NCI-H510A (cell line): ENCODE measurements at places on chromosomes 1 and 21.
A peak's percentile ranks its signal among the peaks of the same experiment; 100 is the strongest.

- DNase-seq = no peak
Observed at GRCh38 chr1:221837896-221838295, 96.0 kb upstream of the DUSP10 start.

- DNase-seq = no peak
Observed at GRCh38 chr1:201949491-201949890, 3.1 kb upstream of the LMOD1 start.

- DNase-seq = no peak
Observed at GRCh38 chr1:116538544-116538943, 32.3 kb downstream of the CD58 start.

GRCh38 chr1:1020000-1020404, at the start of gene AGRN:
AGRN (plus strand) TSS chr1:1020120; CDS start chr1:1020173, 53 bp downstream.
- no peak for DNase-seq

DNA sequence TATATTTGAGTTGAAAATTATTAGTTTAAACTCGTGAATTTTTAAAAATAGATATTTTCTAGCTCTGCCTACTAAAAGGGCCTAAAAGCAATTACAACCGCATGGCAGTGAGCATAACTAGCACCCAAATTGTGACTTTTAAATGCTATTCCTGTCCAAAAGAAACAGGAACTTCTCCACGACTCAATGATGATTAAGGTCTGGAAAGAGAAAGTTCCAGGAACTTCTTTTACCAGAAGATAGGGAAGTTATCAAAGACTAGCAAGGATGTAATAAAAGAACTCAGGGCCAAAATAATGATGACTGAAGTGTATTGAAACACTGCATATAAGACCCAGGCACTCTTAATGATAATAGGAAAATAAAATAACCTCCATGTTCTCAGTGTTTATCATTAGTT, 313.0 kb downstream of the PLPP3 start:
- DNase-seq = no peak

GRCh38 chr1:214708321-214708955, 105.4 kb downstream of the CENPF start:
- no peak for DNase-seq

- DNase-seq = no peak
Observed at GRCh38 chr1:225603538-225604354, 49.2 kb downstream of the ENAH start.

DNA sequence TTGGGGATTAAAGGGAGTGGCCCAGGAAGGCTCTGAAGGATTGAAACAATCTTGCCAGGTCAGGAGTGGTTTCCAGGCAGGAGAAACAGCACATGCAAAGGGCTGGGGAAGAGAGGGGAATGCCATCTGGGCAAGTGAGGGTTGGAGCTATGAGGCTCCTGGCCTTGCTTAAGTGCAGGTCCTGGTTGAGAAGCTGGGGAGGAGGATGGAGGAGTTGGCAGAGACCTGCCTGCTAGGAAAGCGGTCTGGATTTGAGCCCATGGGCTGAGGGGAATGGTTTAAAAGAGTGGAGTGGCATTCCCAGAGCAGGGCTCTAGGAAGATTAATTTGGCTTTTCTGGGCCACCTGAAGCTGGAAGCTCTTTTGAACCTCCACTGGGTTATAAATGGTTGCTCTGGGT, 9.2 kb downstream of the IGSF21 start:
- no peak for DNase-seq

- no peak for DNase-seq
Observed at GRCh38 chr1:55554611-55555010, 339.4 kb upstream of the USP24 start.

DNA sequence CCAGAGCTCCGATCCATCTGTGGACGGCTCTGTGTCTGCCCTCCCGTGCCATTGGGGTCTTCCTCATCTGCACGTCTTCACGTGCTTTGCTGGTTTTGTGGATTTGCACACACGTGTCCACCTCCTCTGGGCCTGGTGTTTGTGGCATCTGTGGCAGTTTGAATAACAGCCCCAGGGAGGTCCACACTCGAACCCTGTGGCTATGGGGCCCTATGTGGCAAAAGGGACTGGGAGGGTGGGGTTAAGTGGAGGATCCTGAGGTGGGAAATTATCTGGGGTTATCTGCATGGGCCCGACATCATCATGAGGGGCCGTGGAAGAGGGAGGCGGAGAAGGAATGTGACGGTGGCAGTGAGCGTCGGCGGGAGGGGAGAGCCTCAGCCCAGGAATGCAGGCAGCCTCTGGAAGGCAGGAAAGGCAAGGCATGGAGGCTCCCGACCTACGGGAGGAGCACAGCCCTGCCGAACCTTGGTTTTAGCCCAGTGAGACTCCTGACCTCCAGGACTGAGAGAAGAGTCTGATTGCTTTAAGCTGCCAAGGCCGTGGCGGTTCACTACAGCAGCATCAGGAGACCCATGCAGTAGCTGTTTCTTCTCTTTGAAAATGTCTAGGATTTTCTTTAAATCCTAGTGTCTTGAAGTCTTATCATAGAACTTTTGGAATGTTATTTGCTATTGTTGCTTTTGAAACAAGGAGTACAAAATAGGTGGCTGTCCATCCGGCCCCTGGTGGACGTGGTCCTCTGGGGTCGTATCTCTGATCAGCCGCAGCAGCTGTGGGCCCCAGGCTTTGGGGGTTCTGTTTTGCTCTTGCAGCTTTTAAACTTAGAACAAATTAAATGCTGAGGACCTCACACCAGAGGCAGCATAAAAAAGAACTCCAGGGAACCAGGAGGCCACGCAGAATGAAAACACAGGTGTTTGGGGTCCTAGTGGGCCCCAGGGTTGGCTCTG, 40.0 kb upstream of the LRRC3 start:
- no peak for DNase-seq

DNA sequence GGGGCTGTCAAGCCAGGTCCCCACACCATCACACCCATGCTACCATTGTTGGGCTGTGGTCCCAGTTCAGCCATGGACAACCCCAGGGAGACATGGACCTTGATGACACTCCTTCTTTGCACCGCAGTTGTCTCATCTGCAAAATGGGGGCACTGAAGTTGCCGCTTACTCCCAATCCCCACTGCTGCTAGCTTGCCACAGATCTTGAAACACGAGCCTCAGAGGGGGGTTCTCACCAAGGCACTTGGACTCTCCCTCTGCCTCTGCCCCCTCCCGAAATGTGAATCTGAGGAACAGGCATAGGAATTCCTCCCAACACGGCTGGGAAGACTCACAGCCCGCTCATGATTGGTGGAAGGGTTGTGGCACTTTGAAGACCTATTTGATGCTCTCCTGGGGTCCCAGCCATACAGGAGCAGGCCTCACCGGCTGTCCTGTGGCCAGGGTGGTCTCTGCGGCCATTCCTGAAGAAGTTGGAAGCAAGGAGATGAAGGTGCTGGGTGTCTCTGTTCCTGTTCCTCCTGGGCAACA, 31.1 kb downstream of the RUNX3 start:
- DNase-seq = no peak

GRCh38 chr21:25385911-25386474, 221.3 kb downstream of the MRPL39 start:
- DNase-seq = no peak

DNA sequence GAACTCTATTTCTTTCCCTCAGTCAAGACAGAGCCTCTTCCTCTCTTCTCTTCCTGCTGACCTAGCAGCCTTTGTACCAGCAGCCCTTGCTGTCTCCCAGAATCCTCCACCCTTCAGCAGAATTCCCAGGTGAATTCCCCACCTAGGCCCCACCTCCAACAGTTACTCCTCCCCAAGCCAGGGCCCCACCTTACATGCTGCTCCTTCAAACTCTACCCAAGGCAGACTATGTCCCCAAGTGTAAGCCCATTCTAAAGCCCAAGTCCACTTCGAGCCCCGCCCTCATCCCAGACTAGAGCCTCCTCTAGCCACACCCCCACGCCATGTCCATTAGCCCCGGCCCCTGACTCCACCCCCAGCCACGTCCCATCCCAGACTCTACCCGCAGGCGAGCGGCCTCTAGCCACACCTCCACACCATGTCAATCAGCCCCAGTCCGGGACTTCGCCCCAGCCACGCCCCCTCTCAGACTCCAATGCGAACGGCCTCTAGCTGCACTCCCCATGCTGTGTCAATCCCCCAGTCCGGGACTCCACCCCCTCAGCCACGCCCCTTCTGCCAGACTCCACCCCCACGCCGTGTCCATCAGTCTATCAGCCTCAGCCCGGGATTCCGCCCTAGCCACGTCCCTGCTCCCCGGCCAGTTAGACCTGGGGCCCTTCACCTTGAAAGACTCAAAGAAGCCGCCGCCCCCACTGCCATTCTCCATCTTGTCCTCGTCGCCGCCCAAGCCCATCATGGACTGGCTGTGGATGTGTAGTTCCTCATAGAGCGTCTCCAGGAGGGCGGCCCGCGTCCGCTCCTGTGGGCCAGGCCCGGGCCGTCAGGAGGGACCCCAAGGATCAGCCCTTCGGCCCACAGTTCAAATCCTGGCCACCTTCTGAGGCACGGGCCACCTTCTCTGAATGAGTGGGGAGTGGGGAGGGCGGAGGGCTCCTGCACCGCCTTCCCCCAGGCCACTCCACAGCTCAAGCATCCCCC, 61.3 kb downstream of the RAP1GAP start:
- DNase-seq = no peak

GRCh38 chr1:245578308-245578707, 423.5 kb downstream of the KIF26B start:
- DNase-seq = no peak

GRCh38 chr1:205329719-205330118, 8.2 kb upstream of the NUAK2 start:
- DNase-seq = peak; percentile 30

DNA sequence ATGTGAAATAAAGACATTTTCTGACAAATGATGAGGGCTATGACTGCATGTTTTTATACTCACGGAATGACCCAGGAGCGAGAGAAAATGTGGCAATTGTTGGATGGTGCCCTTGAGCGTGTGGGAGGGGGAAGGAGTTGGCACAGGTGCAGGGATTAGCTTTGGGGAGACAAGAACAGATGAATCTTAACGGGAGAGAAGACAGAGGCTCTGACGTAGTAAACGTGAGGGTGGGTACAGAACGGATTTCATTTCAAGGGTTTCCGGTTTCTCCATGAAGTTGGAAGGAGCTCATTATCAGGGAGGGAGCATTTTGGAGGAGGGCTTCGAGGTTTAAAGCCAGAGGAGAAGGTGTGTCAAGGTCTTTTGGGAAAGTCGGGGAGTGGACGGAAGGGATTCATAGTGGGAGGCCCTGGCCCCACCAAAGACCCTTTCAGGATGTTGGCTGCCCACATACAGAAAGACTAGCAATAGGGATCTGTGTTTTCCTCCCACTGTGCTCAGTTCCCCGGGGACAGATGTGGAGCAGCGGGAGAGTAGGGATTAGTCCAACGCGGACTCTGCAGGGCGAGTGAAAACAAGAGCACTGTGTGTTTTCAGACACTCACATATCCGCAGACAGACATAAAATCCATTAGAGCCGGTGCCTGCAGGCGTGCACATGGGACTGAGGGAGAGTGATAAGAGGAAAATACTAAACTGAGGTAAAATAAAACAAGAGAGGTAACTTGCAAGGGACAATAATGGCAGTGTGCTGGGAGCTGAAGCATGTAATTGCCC, 584.1 kb downstream of the AJAP1 start:
- no peak for DNase-seq

GRCh38 chr1:194117582-194117981, 931.2 kb upstream of the B3GALT2 start:
- no peak for DNase-seq

DNA sequence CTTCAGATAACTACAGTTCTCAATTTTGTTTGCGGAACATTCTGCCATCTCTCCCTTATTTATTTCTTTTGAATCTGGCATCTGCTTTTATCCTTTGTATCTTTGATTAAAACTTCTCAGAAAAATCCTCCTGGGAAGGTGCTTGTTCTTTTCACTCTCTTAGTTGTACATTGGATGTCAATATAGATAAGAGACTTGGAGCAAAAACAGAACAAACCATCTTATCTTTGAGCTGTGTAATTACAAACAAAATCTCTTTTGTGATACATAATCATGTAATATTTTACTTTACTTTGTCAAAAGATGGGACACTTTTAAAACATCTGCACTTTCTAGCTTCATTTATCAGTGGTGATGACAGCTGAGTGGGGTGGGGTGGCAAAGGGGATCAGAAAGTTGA, 307.2 kb upstream of the LYPLAL1 start:
- no peak for DNase-seq

- peak; percentile 71 for DNase-seq
Observed at GRCh38 chr1:14108356-14109275, 408.6 kb downstream of the PRDM2 start.

- DNase-seq = no peak
Observed at GRCh38 chr21:29308456-29308783, 9.7 kb downstream of the BACH1 start.

DNA sequence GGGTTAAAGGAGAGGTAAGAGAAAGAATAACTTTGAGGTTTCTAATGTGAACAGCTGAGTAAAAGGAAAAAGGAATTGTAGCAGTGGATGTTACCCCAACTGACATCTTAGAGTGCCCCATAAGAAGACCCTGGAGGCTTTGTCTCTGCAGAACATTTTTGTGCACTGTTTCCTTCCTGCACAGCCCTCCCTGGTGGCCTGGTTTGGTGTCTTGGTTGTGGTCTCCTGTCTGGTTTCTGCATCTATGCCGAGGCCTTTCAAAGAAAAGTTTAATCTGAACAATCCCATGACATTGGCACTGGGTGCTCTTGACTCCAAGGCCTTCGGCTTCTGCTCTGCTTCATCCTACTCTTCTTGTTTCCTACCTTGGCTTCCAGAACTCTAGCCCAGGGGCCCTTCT, 57.8 kb downstream of the RHOU start:
- no peak for DNase-seq

GRCh38 chr1:42369471-42369870, 11.1 kb upstream of the RIMKLA start:
- no peak for DNase-seq

DNA sequence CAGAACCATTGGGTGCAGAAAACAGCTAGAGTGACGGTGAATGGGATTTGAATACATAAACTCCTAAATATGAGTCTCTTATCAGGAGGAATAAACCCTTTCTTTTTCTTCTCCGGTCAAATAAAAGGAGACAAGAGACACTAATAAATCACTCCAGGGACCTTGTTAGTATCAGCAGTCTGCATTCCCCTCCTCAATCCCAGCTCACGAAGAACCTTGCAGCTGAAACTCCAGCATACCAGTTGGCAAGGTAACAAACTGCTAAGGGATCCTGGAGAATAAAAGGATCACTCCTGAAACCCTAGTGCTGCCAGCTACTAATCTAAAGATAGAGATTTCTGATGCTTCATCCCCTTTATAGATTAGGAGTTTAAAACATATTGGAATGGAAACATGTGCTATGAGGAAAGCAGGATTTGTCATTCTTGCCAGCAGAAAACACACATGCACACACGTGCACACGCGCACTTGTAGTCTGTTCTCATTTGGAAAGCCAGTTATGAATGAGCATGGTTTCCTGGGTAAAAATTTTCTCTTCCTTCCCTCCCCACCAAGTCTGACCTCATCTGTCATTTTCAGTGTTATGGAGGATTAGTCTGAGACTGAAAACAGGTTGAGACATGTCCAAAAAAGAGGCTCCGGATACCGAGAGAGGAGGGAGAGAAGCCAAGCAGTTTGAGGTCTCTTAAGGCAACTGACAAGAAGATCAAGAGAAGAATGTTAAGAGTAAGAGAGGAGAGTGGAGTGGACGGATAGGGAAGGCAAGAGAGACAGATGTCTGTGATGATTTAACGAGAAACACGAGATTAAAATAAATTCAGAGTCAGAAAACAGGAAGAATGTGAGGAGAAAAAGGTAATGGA, 10.9 kb downstream of the IER5 start:
- no peak for DNase-seq

- peak; percentile 50 for DNase-seq
Observed at GRCh38 chr21:33761441-33762036, 119.2 kb downstream of the ITSN1 start.
